Occipital lobe (tissue), 3 donors: ENCODE measurements at places on chromosomes 2 and 18.

GRCh38 chr18:10497206-10497749 lies 28.5 kb upstream of the NAPG start:
- no peak for DNase-seq

GRCh38 chr2:206635015-206635414 lies 7.3 kb upstream of the FAM237A start:
- DNase-seq: no peak

DNA sequence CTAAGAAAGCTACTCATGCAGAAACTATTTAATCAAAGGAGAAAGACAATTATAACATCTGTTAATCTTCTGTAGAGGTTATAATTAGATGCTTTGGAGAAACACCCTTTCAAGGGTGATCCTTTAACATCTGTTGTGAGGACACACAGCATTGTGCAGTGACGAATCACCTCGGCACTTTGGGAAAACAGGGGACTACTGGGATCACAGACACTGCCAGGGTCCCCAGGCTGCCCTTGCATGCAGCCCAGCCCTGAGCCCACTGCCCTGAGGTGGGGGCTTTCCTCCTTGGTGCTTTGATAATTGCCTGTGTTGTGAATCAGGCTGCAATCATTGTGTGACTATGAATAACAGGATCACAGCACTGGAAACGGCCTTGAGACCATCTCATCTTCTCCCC lies 10.6 kb downstream of the NCKAP5 start:
- no peak for DNase-seq

- no peak for DNase-seq
These were observed 24.8 kb downstream of the SERPINE2 start for GRCh38 chr2:224014336-224014735.

DNA sequence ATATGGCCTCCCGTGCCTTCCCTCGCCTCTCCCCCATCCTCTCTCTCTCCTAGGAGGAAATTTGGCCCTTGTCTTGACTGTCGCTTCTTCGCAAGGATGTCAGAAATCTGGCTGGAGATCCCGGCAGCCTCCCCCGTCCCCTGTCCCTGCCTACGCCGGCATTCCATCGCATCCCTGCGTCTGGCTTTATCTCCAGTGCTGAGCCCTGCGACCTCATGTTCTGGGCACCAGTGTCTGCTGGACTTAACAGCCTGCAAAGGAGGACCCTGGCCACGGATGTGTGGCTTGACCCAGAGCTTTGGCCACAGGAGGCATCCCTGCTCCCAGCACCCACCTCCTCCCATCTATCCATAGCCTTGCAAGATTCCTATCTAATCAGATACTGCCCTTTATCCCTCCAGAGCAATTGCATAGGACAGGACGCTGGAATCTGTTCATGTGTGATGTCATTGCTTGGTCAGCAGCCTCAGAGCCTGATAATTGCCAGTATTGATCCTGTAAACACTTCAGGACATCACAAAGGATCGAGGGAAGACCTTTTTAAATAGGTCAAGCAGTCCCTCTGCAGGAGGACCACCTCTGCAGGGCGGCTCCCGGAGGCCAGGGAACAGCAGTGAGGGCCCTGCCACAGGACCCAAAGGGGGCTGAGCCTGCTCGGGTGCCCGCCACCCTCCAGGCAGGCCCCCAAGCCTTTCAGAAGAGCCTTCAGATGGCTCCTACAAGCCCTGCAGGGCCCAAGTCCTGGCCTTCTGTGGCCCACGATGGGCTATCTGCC lies 168.2 kb downstream of the TWIST2 start:
- no peak for DNase-seq

GRCh38 chr2:32946314-32947075 lies at the start of gene LTBP1:
LTBP1 (plus strand) TSS chr2:32946953; CDS start chr2:32947325, 372 bp downstream.
- no peak for DNase-seq

- DNase-seq: no peak
These were observed 114.7 kb upstream of the DOCK10 start for GRCh38 chr2:225156853-225157451.

- no peak for DNase-seq
These were observed 34.9 kb downstream of the PTCD3 start for GRCh38 chr2:86140969-86141392.

DNA sequence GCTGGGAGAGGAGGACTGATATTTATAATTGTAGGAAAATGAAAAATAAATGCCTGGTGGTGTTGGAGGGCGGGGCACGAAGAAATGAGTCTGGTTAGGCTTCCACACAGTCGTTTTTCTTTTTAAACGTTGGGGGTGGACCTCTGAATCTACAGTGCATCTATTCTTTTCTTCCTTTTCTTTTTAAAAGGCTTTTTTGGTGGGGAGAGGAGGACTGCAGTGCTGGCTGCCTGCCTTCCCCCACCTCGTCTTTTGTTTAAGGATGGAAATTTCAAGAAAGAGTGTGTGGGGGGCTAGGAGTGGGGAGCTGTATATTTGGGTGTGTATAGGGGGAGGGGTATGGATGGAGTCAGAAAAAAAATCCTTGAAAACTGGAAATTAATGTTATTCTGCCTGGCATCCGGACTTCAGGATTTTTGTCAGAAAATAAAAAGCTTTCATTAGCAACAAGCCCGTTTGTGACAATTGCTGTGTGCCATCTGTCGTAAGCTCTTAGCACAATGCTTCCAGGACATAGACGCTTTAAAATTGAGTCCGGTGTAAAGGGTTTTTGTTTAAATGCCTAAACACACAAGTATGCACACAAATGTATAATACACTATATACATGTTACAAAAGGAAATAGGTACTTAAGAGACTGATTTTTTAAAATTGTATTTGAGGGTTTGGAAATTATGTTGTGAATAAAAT lies 1.1 kb downstream of the MAP2 start:
- DNase-seq: no peak

DNA sequence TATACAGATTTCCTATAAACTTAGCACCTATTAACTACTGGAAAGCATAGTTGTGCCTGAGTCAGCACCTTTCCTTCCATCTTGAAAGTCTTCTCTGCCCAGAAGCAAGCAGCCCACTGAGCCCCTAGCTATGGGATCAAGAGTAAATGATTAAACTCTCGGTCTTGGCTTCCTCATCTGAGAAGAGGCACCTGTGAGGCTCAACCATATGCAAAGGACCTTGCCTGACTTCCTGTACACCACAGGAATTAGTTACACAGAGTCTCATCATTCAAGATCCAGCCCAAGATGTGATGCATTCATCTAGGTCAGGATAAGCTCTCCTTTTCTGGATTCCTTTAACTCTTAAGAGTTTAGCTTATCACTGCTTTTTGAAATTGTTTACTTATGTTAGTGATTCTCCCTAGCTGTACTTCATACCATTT lies 96.0 kb downstream of the CDH2 start:
- DNase-seq: no peak

- DNase-seq: no peak
These were observed 91.5 kb upstream of the LDLRAD4 start for GRCh38 chr18:13126966-13127598.

GRCh38 chr2:190535121-190535439 lies 558 bp upstream of the NEMP2 start:
- DNase-seq: no peak

- no peak for DNase-seq
These were observed 226.0 kb upstream of the TANK start for GRCh38 chr2:160934263-160934662.

- DNase-seq: no peak
These were observed 498 bp downstream of the TGOLN2 start for GRCh38 chr2:85327160-85327821.

- no peak for DNase-seq
These were observed 628 bp downstream of the MRPL30 start for GRCh38 chr2:99181624-99182000.

DNA sequence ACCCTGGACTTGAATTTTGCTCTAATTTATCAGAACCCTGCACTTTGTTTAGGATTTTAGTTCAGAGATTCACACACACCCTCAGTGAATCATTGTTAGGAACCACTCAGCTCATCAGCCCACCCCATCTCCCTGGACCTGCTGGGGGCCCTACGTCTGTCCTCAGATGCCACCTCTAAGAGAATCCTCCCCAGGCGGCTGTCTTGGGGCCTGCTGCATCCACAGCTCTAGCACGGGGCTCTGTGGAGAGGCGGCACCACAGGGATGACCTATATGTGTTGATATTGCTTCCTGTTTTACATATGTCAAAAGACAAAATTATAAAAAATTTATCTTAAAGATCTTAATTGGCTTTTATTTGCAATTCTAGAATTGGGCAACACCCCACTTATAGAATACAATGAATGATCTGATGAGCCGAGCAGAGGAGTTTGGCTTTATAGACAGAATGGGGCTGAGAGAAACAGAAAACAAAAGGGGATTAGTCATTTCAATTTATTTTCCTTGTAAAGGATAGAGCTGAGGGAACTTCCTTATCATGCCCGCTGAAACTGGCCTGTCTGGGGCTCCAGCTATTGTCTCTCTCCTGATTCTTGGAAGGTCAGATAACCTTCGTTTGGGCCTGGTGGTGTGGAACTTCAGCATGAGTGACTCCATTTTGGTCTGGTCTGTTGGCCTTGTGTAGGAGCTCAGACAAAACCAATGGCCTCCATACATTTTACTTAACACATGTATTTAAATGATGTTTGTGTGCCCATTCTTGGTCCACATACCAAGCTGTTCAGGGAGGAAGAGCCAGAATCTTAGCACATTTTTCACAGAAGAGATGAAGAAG lies 1.4 kb downstream of the MYO7B start:
- DNase-seq: no peak

GRCh38 chr2:216275890-216276289 lies 96.4 kb downstream of the MARCHF4 start:
- no peak for DNase-seq

DNA sequence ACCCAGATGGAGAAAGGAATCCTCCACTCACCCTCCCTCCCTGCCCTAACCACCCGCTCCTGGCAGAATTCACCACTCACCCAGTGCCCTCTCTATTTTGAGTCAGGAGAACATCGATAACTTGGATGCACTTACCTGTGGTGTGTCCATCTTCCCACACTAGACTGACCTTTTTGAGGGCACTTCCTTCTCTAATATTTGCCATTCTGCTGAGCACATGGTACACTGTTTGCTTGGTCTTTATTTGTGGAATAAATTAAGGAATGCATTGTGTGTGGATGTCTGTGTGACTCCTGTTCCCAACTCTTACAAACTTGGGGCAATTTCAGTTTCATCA lies 133.7 kb downstream of the ACKR3 start:
- DNase-seq: no peak

GRCh38 chr2:172431993-172432392 lies 4.6 kb downstream of the ITGA6 start:
- DNase-seq: no peak

GRCh38 chr2:287911-288757 lies at the start of gene ALKAL2:
ALKAL2 (minus strand) TSS chr2:288091; CDS start chr2:287835, 256 bp downstream.
- DNase-seq: no peak

DNA sequence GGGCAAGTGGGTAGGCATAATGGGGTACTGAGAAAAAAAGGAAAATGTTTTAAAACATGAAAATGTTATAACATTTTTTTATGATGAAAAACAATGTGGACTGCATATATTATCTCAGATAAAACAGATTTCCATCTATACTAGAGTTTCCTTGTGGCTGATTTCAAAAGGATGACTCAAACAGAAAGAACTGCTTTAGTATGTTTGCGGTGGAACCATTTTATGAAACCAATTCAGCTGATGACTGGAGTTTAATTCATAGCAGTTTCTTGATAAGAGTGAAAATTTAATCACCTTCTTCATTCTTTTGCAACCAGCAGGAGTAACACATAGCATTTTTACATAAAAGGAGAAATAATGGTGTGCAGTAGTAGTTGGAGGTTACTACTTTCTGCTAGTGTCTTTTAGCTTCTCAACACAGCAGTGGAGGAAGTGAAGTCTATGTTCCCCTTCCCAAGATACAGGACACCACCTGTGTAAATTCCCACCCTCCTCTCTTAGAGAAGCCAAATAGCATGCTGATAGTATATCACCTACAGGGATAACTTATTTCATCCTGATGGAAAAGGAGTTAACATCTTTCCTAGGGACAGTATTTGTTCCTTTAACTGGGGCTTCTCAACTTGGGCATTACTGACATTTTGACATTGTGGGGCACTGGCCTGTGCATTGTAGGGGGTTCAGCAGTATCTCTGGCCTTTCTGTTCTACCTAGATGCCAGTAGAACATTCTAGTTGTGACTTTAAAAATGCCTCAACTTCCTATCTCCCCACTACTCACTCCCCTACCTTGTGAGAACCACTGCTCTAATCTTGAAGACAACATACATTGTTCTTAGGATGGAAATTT lies 29.9 kb downstream of the PELI1 start:
- DNase-seq: no peak

DNA sequence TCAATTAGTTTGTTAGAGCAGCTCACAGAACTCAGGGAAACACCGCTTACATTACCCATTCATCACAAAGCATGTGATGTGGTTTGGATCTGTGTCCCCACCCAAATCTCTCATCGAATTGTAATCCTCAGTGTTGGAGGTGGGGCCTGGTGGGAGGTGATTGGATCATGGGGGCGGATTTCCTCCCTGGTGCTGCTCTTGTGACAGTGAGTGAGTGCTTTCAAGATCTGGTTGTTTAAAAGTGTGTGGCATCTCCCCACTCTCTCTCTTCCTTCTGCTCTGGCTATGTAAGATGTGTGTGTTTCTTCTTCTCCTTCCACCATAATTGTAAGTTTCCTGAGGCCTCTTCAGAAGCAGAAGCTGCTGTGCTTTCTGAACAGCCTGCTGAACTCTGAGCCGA lies 63.5 kb upstream of the AGPS start:
- DNase-seq: no peak

DNA sequence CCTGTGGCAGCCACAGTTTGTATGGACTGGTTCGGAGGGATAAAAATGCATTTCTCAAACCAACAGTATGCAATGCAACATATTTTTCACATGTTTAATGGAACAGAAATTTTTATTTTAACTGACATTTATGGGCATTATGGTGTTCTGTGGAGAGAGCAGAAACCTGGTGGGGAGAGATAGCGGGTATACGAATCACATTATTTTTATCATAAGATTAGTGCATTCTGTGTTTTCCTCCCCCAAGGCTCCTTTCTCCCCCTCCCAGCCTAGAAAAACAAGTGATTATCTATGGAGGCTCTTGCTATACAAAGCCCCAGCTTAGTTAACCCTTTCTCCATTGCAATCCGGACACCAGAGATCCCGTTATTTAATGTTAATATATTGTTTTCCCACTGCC lies 289.8 kb upstream of the PIK3C3 start:
- no peak for DNase-seq

DNA sequence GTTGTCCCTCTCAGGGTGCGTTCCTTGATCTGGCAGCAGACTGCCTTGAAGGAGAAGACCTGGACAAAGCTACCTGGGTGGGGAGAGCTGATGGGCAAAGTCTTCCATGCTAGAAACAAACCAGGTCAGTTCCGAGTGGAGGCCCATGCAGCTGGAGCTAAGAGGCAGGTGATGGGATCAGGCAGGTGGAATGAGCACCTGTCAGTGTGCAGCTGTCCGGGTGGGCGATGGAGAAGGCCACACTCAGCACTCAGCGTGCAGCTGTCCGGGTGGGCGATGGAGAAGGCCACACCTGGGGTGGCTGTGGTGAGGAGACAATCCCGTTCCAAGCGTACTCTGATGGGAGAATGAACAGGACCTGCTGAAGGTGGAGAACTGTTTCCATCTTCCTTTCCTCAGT lies 237.3 kb upstream of the MYT1L start:
- no peak for DNase-seq

GRCh38 chr2:176140513-176141317 lies 10.6 kb upstream of the HOXD4 start:
- peak; percentile 54 for DNase-seq

- DNase-seq: no peak
These were observed 31.6 kb downstream of the TWSG1 start for GRCh38 chr18:9366126-9366714.
